ENCODE measurements at places on chromosomes 4 and X.

GRCh38 chrX:14738643-14739042 lies 134.2 kb downstream of the FANCB start:
- DNase-seq: no peak

DNA sequence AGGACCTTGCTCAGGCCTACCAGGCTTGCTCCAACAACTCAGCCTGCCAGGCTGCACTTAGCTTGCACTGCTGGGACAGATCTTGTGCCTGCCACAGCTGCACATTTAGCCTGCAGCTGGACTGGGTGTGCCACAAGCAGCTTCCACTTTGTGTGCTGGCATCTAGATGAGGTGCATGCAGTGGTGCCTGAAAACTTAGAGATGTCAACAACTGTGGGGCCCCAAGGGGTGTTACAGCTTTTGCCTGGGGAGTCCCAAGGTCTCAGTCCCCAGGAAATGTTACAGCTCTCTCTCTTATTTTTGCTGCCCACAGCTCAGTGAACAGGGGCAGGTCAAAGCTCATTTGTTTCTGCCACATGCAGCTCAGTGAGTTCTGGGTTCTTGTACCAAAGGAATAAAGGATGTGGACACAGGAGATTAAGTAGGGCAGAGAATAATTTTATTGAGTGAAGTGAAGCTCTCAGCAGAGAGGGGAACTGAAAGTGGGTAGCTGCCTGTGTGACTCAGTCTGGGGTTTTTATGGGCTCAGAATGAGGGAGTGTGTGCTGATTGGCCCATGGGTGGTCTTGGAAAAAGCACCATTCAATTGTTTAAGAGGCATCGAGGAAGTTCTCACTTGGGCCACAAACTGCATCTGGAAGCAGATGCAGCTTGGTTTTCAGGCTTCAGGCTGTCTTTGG lies 828.3 kb downstream of the TECRL start:
- DNase-seq: no peak

DNA sequence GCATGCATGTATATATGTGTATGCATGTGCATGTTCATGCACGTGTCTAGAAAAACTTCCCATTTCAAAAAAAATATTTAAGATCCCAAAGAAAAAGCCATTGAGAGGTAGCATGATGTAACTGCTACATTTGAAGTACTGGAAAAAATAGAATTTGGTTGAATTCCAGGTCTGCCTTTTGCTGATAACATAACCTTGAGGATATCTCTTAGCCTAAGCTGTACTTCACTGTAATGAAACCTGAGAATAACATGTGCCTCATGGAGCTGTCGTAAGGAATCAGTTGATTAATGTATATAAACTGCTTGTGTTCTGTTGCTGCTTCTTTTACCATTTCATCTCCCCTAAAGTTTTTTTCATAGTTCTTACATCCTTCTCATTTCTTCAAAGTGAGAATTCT lies 351.8 kb downstream of the GRIA2 start:
- DNase-seq: no peak

- DNase-seq: no peak
Observed at GRCh38 chr4:71713611-71714203, 70.2 kb downstream of the GC start.

- no peak for DNase-seq
Observed at GRCh38 chr4:48197643-48198237, 63.7 kb upstream of the TXK start.

DNA sequence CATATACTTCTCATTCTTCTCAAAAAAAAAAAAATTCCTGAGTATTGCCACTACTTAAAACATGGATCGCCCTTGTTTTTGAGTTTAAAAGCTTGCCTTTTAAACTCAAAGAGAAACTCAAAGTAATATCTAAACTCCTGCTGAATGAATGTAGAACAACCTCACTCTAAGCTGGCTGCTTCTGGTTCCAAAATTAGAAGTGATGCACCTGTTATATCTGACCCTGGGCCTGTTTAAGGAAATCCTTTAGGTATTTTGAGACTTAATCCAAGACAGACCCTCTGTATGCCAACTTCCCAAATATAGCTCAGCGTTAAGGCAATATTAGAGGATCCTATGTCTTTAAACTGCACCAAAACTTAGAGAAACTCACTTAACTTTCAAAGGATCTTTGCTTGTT lies 1.8 kb upstream of the OTUD4 start:
- no peak for DNase-seq

- no peak for DNase-seq
Observed at GRCh38 chr4:185865901-185866328, 53.9 kb upstream of the SORBS2 start.

- DNase-seq: no peak
Observed at GRCh38 chrX:55088795-55089489, at the start of gene PAGE2. TSS of gene PAGE2 (plus strand) at chrX:55089018. CDS start at chrX:55090021, 1,003 bp downstream.

DNA sequence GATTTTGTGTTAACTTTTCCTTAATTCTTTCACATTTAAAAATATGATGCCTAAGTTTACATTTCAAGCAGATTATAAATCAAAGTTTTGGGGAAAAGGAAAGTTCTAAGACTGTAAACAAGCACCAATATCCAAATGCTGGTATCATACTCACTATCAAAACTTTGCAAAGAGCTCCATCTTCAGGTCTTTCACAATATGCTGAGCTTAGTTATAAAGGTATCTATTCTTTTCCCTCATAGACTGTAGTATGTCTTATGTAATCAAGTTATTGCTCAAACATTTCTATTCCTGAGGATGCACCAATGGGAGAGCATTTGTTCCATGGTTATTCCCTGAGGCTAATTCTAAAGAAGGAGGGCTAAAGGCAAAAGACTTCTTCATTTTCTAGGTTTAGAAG lies 207.9 kb upstream of the FAM241A start:
- DNase-seq: no peak

DNA sequence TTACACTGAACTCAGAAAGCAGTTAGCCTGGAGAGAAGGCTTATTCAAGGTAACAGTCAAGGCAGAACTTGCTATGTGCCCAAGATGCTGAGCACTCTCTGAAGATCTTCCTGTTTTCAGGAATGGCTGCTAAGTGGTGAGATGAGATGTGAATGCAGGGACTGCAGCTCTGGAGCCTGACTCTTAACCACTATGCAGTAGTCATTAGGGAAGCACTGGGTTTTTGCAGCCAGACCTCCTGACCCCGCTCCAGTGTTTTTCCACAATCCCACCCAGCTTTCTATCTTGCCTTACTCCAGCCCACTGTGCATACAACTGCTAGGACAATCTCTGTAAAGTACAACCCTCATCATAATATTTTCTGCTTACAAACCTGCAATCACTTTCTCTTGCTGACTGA lies 95.2 kb upstream of the LNX1 start:
- DNase-seq: no peak

All from activated T-helper 2 cell treated with anti-CD3 and anti-CD28 coated beads, Interferon-gamma antibody, Interleukin-2, Interleukin-4, amounts not matched to agents 10 μg/mL and 5 μg/mL and 100 μg/mL, durations not matched to agents 14 hours and 24 hours and 36 hours (primary cell).